Tracheal epithelial cell (primary cell): ENCODE measurements at places on chromosomes 2 and 18. TPM values are rescaled to one million over a fixed set of nuclear protein-coding genes. Genes with fewer than 3 reads are reported as not detected.

ABHD3 gene
- 6.7 and 7.9 TPM in 2 replicates for total RNA-seq

TP53I3 gene
- total RNA-seq, result 20.2 and 49.6 TPM in 2 replicates

ABCB11 gene
- total RNA-seq, result under 0.01 TPM in 1 of 2 replicates, not detected in the other

GKN2 gene
- total RNA-seq, result not detected in 2 replicates

PLGLB2 gene
- total RNA-seq, result 0.24 TPM in 1 of 2 replicates, not detected in the other

RPRD1A gene
- total RNA-seq, result 76.1 and 98.0 TPM in 2 replicates

FOXD4L1 gene
- under 0.01 TPM in 2 replicates for total RNA-seq

DLX2 gene
- total RNA-seq, result under 0.01 TPM in 1 of 2 replicates, not detected in the other

TNFAIP6 gene
- under 0.01 and 6.0 TPM in 2 replicates for total RNA-seq

SRD5A2 gene
- total RNA-seq, result not detected in 2 replicates

ABHD1 gene
- not detected in 2 replicates for total RNA-seq

MYO5B gene
- 31.5 and 62.7 TPM in 2 replicates for total RNA-seq

PSMA8 gene
- not detected in 2 replicates for total RNA-seq

LRP1B gene
- under 0.01 TPM in 1 of 2 replicates, not detected in the other for total RNA-seq

ANKRD30B gene
- total RNA-seq, result not detected in 2 replicates

TWIST2 gene
- total RNA-seq, result 7.0 and 8.5 TPM in 2 replicates

MARS2 gene
- 7.0 and 12.8 TPM in 2 replicates for total RNA-seq

SERPINB13 gene
- total RNA-seq, result 9.2 and 20.5 TPM in 2 replicates

VIT gene
- total RNA-seq, result not detected in 2 replicates

MALL gene
- 41.7 and 67.1 TPM in 2 replicates for total RNA-seq
